ENCODE measurements at places on chromosomes 7 and 10. TPM values are rescaled to one million over a fixed set of nuclear protein-coding genes. Genes with fewer than 3 reads are reported as not detected.
A peak's percentile ranks its signal among the peaks of the same experiment; 100 is the strongest.

The CLEC2L gene
- total RNA-seq, result not detected

The NPFFR1 gene
- total RNA-seq, result 0.42 TPM

The ATP6V1F gene
- 165 TPM for total RNA-seq

The LHFPL3 gene
- total RNA-seq, result not detected

The RAB19 gene
- total RNA-seq, result 0.47 TPM

The PIK3AP1 gene
- 4.0 TPM for total RNA-seq

The PRPF18 gene
- total RNA-seq, result 31.7 TPM

The ASB13 gene
- 12.4 TPM for total RNA-seq

The RAMP3 gene
- total RNA-seq, result 43.5 TPM

The MOGAT3 gene
- not detected for total RNA-seq

The TAS2R5 gene
- total RNA-seq, result 2.1 TPM

The PPP1R9A gene
- total RNA-seq, result 1.0 TPM

The MEOX2 gene
- 5.0 TPM for total RNA-seq

The UCN3 gene
- not detected for total RNA-seq

The MYOZ1 gene
- not detected for total RNA-seq

GRCh38 chr7:29783671-29784070 is 22.6 kb upstream of the WIPF3 start:
- no peak for DNase-seq

DNA sequence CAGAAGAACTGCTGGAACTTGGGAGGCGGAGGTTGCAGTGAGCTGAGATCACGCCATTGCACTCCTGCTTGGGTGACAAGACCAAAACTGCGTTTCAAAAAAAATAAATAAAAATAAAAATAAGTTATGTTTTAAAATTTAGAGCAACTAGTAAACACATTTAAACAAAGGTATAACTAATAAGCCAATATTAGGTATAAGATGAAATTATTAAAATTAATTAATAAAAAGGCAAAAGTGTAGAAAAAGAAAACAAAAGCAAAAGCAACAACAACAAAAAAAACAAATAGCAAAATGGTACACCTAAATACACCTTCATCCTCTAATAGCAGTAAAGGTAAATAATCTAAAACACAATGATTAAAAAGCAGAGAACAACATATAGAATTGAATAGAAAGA is 6.2 kb upstream of the OR6B1 start:
- DNase-seq, result no peak

GRCh38 chr7:127828843-127829500 is 177.0 kb downstream of the SND1 start:
- no peak for DNase-seq

GRCh38 chr10:12333380-12334185 is 15.8 kb upstream of the CAMK1D start:
- peak; percentile 93 for DNase-seq

DNA sequence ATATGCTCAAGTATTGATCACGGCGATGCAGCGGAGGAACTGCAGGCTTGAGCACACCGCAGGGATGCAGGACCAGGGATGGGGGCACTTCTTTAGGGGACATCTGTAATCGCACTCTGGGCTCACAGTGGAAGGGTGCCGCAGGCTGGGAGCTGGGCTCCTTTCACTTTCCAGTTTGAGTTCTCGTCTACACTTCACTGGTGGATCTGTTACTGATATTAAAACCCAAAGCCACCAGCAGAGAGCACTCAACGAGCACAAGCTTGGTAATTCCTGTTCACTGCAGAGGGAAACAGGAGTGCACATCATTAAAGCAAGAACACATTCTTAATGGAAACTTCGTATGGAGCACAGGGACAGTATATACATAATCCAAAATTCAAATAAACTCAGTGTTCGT is 91.3 kb downstream of the PARD3 start:
- peak; percentile 83 for DNase-seq

- DNase-seq, result peak; percentile 23
Measured at GRCh38 chr10:122306282-122306681, 35.2 kb downstream of the BTBD16 start.

- DNase-seq, result no peak
Measured at GRCh38 chr7:133674079-133674763, 421.3 kb downstream of the EXOC4 start.

- DNase-seq, result no peak
Measured at GRCh38 chr7:140940898-140941297, 16.2 kb upstream of the BRAF start.

GRCh38 chr10:110093722-110094121 is 85.9 kb downstream of the ADD3 start:
- no peak for DNase-seq

DNA sequence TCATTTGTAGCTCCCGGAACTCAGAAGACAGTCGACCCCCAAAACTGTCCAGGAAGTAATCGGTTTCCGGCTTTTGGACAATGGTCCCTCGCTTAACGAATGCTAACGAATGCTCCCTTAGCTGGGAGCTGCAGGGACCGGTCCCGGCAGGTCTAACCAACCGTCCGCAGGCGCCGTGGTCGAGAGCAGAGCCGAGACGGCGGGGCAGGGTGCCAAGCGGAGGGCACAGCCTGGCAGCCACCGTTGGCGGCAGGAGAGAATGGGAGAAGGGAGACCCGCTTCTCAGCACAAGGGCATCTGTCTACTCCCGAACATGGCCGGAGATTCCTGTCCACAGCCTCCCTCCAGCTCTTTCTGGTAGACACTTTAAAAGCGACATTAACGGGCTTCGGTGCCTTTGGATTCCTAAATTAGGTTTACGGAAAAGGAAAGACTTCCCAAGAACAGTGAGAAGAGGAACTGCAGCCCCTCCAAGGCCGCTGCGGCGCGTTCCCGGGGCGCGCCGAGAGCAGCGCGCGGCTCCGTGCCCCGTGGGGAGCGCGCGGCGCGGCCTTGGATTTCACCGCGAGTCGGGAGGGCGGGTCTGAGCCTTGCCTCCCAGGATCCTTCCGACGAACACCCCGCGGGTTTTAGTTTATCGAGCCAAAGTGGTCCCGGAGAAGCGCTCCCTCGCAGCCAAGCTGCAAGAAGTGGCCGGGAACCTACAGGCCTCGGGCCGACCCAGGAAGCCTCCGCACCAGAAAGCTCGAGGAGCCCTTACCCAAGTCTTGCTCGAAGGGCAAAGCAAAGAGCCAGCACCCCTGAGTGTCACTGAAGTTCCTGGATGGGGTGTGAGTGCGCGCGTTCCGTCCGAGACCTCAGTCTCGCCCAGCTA is 3.6 kb upstream of the TBX20 start:
- no peak for DNase-seq

- no peak for DNase-seq
Measured at GRCh38 chr7:23654508-23654907, 25.5 kb upstream of the FAM221A start.

DNA sequence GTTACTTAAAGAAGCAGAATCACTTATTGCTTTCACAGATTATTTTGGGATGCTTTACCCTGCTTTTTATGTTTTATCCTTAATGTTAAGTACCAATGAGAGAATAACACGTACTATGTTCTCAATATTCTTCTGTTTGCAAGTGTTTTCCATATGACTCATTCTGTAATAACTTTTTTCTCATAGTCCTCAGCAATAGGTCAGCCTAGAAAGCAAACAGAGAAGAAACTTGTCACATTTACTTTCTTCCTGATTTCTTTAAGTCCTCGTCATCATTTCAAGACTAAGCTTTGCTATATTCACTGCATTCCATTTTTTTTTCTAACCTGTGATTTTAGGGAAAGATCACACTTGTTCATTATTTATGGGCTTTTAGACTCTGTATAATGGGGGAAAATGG is 6.8 kb upstream of the AGR2 start:
- no peak for DNase-seq

GRCh38 chr10:127550861-127551260 is 1.8 kb downstream of the NPS start:
- DNase-seq, result no peak

GRCh38 chr7:120436487-120437060 is 163.6 kb downstream of the KCND2 start:
- DNase-seq, result no peak

- no peak for DNase-seq
Measured at GRCh38 chr10:100396605-100397004, 49.6 kb downstream of the SCD start.

DNA sequence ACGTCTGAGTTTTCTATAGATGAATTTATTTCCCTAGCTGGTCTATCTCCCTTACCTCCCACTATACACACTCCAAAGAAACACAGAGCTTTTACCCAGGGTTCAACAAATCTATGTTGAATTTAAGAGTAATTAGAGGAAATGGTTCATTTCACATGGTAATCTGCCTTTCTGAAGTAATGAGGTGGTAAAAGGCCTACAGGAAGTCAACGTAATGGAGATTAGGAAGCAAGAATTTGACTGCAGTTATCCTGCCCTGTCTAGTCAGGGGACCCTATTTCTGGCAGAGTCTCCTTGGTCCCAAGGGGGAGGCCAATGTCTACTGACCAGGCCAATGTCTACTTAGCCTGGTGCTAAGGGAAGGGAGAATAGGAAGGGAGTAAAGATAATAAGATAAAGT is 21.4 kb upstream of the SIRT1 start:
- DNase-seq, result no peak

DNA sequence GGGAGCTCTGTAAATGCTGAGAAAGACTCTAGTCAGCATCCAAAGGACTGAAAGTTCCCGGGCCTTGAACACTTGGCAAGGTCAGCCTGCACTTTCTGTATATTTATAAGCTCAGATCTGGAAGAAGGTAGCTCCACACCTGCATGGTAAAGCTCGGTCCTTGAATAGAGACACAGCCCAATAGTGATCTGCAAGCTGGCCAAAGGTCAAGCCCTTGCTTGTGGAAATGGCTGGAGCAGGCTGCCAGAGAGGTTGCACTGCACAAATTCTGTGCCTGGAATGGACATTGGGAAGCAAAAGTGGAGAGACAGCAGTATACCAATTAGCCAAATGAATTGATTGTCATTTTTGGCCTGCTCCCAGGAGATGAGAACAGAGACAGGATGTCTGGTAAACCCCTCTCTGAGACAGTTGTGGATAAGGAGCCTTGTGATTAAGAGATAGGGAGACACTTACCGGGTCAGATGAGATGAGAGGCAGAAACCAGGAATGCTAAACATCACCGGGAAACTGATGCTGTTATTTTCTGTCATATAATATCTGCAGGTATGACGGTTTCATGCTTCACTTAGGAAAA is 8.0 kb upstream of the FRA10AC1 start:
- DNase-seq, result no peak

GRCh38 chr7:37032258-37032601 is 307.9 kb upstream of the AOAH start:
- no peak for DNase-seq

DNA sequence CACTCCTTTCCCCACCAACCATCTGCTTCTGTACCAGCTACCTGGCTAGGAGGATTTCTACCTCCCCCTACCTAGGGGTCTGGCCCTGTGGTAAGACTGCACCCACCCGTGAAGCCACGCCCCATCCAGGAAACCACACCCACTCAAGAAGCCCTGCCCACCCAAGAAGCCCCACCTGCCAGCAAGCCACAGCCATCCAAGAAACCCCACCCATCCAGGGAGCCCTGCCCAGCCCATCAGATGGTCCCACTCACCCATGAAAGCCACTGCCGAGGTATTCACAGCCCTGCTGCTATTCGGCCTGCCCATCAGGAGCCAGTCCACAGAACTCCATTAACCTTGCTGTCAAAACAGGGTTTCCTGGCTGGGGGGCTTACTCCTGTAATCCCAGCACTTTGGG is 15.6 kb upstream of the MUC3A start:
- no peak for DNase-seq

- peak; percentile 65 for DNase-seq
Measured at GRCh38 chr7:57775396-57776088, 325.6 kb downstream of the ZNF716 start.

DNA sequence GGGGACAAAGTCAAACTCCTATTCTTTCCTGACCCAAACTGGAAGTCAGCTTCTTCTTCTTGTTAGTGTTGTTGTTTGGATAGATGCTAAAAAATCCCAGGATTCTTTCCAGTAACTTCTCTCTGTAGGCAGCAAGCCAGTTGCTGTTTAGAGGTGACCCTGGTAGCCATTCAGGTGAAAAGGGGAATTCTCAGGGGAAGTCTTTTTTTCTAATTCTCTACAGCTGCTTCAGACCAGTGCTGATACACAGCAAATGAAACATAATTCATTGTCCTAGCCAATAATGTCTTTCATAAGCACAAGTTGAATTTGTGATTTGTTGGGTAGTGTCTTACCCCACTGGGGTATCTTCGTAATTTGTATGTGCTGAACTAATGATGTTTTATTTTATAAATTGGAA is 357.3 kb downstream of the BBS9 start:
- DNase-seq, result no peak

- DNase-seq, result no peak
Measured at GRCh38 chr10:102604439-102604841, 39.8 kb upstream of the TRIM8 start.

DNA sequence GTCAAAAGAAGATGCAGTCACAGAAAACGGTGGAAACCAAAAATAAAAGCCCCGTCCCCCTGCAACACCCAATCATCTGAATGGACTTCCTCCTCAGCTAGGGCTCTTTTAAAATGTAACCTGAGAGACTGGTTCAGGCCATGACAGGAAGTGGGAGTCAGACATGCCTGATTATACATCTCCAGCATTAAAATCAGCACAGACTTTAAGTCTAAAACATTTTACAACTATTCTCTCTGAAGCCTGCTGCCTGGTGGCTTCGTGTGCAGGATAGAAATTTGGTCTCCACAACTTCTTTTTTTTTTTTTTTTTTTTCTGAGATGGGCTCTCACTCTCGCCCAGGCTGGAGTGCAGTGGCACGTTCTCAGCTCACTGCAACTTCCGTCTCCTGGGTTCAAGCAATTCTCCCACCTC is 30.3 kb downstream of the HACD1 start:
- DNase-seq, result no peak

- DNase-seq, result no peak
Measured at GRCh38 chr7:44261240-44261639, 60.5 kb downstream of the YKT6 start.

DNA sequence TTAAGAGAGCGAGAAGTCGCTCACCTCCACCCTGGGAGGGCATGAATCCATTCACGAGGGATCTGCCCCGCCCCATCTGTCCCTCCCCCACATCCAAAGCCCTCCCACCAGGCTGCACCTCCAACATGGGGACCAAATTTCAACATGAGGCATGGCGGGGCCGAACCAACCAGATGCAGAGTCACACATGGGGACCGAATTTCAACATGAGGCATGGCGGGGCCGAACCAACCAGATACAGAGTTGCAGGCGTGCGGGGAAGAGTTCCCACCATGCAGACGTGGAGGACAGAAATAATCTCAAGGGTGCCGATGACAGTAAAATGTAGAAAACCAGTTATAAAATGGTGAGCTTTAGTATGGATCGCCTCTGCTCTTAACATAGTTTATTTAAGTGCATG is 564.4 kb downstream of the DNAJB6 start:
- no peak for DNase-seq

- no peak for DNase-seq
Measured at GRCh38 chr10:70874061-70874460, 14.3 kb downstream of the PCBD1 start.

Measured in lower leg skin (tissue), 4 donors.